ENCODE measurements at places on chromosomes 6 and 20.
A peak's percentile ranks its signal among the peaks of the same experiment; 100 is the strongest.

DNA sequence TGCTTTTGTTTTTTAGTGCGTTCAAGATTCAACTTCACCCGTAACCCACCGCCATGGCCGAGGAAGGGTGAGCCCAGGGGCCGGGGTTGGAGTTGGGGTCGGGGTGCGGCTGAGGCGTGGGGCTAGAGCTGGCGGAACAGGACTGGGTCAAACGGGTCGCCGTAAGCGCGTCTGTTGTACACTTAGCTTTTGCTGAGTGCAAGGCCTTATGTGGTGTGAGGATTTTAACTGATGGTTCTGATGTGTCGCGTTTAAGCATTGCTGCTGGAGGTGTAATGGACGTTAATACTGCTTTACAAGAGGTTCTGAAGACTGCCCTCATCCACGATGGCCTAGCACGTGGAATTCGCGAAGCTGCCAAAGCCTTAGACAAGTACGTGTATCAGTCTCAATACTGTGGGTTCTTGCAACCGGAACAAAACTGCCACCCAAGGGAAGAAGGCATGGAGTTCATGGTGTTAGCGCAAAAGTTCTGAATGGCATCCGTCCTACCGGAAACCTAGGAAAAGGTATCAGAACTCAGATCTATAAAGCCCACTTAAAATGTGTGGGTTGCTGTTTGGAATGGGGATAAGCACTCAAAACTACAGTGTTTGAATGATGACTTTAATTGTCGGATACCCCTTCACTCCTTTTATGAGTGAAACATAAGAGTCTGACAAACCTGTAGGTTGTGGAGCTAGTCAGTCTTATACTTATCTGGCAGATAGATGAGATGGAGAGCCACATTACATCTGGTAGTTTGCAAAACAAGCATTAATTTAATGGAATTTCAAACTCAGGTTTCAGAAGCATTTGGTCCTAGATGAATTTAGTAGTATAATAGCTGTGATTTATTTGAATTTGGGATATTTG, 574 bp downstream of the RPS12 start:
- DNase-seq = no peak

- no peak for DNase-seq
These were observed 31.9 kb upstream of the EIF2S2 start for GRCh38 chr20:34143951-34144350.

- DNase-seq = no peak
These were observed 7.0 kb downstream of the ENPP4 start for GRCh38 chr6:46136831-46137230.

DNA sequence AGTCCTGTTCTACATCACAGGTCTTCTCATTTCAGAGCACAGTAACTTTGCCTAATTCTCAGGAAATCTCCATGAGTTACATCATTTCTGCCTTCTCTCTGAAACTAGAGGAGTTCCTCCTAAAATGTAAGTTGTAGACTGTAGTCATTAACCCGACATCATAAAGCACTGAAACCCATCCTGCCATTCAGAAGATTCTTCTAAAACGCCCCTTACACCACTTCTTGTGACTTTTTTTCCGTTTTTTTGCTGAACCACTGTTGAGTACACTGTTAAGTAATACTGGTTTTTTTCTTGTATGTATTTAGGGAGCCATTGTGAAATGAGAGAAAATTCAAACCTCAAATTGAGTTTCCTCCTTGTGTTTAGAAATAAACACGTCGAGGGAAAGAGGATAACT, 117.3 kb downstream of the MAP3K4 start:
- no peak for DNase-seq

DNA sequence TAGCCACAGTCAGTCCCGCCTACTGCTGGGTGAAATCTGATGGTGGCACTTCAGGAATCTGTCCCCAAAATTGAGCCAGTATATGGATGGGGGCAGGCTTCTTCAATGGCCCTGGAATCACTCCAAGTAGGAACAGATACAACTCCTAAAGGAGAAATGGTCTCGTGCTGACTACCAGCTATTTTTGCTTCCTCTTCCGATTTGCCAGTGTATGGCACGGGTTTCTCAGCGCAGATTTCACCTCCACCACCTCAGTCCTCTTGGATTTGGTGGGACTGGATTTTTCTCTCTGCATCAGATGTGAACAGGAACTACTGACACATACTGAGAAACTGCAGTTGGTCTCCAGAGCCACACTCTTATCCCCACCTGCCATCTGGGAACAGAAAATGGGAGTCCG, 27.2 kb downstream of the PNPLA1 start:
- DNase-seq = no peak

DNA sequence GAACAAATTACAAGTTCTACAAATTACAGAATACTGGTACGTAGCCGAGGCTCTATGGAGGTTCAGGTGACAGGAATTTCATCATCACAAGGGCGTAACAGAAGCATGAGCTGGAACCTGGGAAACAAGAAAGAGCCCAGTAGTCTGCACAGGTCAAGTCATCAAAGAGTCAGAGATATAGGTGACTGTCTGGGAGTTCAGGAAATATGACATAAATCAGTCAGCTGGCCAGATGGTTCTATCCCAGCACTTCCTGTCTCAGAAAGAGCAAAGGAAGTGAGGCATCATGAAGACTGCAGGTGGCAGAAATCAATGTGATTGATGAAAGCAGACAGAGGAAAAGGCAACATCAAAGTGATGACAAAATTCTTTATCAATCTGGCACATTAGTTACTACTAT, 23.3 kb downstream of the MYCT1 start:
- no peak for DNase-seq

- DNase-seq = no peak
These were observed 26.3 kb upstream of the FAM50B start for GRCh38 chr6:3822747-3823445.

DNA sequence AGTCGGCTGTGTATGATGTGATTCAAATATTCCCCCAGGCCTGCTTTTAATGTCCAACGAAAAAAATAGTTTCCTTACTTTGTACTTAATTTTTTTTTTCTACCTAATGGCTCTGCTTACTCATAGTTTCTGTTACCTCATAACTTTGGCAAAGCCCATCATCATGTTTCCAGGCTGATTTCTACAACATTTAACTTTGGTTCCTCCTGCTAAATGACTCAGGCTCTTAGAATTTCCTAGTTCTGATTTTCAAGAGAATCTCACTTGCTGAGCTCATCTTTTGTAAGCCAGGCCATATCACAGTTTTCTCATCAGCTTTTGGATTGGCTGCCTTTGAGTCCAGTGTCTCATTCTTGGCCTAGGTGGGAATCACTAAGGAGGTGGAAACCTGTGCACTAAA, 323.1 kb downstream of the HDGFL1 start:
- no peak for DNase-seq

- no peak for DNase-seq
These were observed 731.9 kb upstream of the FLRT3 start for GRCh38 chr20:15069355-15069754.

- DNase-seq = no peak
These were observed 628.2 kb downstream of the CDH26 start for GRCh38 chr20:60586269-60587050.

- no peak for DNase-seq
These were observed 6.8 kb downstream of the HFE start for GRCh38 chr6:26094036-26094435.

- no peak for DNase-seq
These were observed 13.4 kb downstream of the RSPO3 start for GRCh38 chr6:127131772-127132376.

DNA sequence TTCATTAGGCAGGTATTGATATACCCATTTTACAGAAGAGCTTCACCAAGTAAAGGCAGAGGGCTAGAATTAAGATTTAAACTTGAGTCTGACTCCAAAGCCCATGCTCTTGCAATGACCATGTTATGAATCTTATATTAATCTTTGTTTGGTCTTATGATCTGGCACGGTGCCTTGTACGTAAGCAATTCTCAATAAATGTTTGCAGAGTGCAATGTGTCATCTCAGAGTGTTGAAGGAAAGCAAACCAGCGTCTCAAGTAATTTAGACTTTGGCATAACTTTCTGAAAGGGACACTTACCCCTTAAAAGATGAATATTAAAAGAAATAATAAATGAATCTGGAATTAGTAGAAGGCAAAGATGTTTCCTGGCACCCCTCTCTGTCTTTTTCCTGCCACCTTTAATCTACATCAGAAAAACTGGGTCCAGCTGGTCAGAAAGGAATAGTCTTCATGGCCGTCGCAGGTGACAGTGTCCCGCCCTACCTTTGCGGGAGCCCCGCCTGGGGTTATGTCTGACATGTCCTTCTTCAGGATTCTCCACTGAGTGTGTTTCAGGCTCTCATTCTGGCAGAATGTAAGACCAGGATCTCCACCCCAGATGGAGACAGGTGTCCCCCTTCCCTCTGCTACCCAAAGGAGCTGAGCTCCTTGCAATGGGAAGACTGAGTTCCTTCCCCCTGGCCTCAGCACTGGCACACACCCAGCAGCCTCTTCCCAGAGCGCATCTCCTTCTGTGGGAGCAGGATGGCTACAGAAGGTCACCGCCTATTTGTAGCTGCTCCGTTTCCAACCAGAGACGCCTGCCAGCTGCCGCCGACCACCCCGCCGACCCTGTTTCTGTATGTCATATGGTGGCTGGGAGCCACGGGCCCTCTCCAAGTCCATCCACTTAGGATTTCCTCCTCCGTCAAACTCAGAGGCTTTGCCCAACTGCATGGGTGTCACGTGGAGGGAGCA, 266.3 kb upstream of the ECI2 start:
- no peak for DNase-seq

- DNase-seq = peak; percentile 31
These were observed 7.2 kb downstream of the PYGB start for GRCh38 chr20:25254986-25255680.

DNA sequence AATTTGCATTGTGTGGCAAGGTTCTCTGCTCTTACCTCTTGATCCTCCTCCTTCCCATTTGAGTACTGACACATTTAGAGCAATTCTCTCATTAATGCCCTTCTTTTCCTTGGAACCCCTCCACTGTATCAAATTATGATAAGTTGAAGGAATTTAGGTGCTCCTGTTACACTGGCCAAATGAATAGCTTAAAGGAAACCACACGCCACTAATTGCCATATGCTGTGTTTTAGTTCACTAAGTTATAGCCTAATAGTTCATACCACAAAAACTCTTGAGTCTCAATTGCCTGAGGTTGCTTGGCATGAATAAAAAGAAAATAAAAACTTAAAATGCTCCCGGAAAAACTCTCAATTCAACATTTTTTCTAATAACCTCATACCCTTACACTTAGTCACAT, 1239.3 kb downstream of the EPHA7 start:
- DNase-seq = no peak

DNA sequence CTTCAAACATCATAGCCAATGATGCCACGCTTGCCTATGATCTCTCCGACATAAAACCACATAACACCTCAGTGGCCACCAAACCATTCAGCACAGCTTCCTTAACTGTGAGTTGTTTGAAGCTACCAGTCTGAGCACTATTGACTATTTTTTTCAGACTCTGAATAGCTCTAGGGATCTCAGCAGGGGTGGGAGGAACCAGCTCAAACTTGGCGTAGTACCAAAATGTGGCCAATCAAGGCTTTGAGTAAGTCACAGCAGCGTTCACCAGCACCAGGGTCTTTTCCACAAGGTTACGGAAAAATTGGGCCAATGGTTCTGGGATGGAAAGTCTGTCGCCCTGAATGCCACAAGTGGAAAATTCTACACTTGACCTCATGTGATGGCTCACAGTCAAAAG, 70.6 kb downstream of the SMPDL3A start:
- no peak for DNase-seq

GRCh38 chr6:47308552-47309290, 984 bp downstream of the TNFRSF21 start:
- peak; percentile 50 for DNase-seq

GRCh38 chr6:126672649-126673048, 332.7 kb downstream of the CENPW start:
- DNase-seq = no peak

GRCh38 chr6:138795809-138796603, at the start of gene ECT2L:
Gene ECT2L, plus strand, starts transcription at chr6:138796087. Its CDS starts 17,188 bp downstream, at chr6:138813275.
- DNase-seq = no peak

- DNase-seq = no peak
These were observed 71.0 kb downstream of the PREP start for GRCh38 chr6:105331927-105332326.

DNA sequence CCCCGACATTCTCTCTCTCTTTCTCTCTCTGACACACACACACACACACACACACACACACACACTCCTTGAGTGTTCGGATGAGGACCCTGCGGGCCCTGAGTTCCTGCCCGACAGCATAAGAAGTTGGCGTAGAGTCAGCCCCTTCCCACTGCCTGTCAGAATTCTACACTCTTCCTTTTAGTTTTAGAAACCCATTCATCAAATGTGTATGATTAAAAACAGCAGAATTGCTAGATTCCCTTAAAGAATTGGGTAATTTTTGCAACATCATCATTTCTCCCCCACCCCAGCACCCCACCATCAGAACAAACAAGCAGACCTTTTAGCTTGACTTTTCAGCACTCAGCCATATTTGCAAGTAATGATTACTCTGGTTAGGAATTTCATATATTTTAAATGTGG, 322.8 kb downstream of the FARS2 start:
- DNase-seq = no peak

- DNase-seq = no peak
These were observed 125.6 kb downstream of the BANF2 start for GRCh38 chr20:17825252-17825959.

DNA sequence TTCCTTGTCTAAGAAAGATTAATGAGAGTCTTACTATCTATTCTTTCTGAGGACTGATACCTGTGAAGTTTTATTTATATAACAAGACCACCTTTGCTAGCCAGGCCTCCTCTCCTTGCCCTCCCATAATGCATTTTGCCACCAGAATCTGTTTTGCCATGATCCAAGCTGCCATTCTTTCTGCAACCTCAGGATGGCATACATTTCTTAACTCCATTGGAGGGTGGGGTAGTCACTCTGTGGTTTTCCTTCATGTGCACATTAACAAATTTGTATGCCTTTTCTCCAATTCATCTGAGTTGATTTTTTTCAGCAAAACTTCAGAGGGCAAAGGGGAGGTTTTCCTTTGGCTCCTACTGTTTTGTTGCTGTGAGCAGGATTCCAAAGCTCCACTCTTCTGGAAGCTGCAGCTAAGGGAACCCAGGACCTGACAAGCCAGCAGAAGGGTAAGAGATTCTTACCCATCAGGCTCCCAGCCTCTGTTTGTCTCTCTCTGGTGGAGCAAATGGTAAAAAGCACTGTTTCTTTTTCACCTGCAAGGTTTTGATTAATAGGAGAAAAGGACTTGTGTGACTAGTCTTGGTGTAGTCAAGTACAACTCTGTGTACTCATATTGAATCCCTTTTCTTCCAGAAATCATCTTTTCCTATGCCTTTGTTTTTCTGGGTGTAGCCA, 26.2 kb upstream of the ENPP4 start:
- no peak for DNase-seq

DNA sequence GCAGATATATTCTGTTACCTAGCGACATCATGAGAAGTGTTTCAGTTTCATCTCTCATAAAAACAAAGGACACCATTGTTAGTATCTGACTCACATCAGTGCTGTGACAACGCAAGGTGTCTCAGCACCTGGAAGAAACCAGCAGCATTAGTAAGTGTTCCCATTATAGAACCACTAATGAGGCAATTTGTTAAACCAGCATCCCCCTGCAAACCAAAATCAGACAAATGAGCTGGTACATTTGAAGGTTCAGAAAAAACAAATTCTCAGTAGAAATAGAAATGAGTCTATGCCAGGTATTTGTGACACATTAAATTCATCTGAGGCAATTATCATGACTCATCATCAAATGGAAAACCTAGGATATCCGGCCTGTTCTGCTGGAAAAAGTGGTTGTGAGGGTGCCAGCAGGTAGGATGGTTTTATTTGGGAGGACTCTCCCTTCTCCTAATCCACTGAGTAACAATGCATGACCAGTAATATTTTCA, 151.7 kb downstream of the TMEM200A start:
- no peak for DNase-seq

GRCh38 chr6:105364243-105364642, 38.6 kb downstream of the PREP start:
- peak; percentile 18 for DNase-seq

Measured in anterior cingulate cortex (tissue), 58 donors.